ENCODE measurements at places on chromosomes 2 and 18.

DNA sequence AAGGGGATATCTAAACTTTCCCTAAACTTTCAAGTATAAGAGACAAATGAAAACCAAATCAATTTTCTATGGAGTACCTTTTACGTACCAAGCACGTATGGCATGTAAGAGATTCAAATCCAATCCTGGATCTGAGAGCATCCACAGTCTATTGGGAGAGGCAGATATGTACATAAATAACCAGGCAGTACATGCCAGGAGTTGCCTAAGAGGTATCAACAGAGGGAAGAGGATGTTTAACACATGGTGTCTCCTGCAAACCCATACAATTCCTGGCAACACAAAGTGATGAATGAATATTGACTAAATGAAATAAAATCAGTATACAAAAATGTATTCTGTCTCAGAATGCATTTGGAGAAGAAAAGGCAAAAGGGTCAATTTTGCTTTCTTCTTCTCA, 116.6 kb downstream of the PIGN start:
- DNase-seq: peak; percentile 42
- H3K4me3 ChIP-seq: no peak overlapping the region
- H3K27ac ChIP-seq: no peak overlapping the region
- no peaks in the 10 kb centered on the region for H3K27me3 ChIP-seq
- H3K36me3 ChIP-seq: no peaks in the 10 kb centered on the region

DNA sequence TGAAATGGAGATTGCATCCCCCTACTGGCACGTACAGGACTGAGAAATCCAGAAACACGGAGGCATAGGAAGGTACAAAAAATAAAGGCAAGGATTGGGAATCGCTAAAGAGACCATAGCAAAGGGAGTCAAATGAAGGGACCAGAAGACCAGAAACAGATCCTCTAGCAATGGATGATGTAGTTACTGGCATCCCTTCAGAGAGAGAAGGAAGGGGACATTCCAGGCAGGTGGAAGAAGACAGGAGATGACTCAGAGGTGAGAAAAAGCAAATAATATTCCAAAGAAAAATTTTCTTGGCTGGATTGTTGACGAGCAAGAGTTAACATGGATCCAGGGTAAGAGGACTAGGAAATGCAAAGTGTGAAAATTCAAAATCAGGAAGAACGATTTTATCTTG, 78.4 kb upstream of the FZD7 start:
- peaks cover 9% of the 10 kb centered on the region for H3K27me3 ChIP-seq
- H3K4me1 ChIP-seq: no peaks in the 10 kb centered on the region
- no peaks in the 10 kb centered on the region for H3K36me3 ChIP-seq

DNA sequence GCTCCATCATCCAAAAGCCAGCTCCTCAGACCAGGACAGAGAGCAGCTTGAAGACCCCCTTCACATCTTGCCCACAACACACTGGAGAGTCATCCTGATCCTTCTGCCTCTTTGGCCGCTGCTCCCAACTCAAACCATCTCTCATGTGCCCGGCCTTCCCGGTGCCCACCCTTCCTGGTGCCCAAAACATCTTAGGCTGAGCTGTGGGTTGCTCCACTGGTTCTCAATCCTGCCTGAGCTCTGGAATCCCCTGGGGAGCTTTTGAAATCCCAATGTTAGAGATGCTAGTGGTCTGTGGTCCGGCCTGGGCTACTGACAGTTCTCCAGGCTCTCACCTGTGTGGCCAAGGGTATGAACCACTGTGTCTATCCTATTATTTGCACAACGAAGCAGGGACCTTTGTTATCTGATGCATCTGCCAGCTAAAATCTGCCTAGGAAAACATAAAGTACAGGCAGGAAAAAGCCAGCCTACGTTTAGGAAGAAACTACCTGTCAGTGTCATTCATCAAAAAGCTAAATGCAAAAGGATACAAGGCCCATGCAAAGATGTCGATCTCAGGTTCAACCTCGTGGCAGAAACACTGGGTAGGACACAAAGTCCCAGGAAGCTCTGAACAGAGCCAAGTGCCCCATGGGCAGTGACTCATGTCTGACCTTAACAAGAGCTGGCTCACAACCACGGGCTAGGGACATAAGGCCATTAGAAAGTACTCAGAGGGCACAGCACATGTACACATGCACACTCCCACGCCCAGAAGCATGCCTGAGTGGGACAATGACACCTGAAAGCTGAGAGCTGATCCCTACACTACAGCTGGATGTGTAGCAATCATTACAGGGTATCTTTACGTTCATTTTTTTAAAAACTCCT, 30.8 kb downstream of the TBC1D8 start:
- H3K27me3 ChIP-seq: no peaks in the 10 kb centered on the region
- no peaks in the 10 kb centered on the region for H3K36me3 ChIP-seq
- no peak overlapping the region for H3K27ac ChIP-seq
- H3K4me3 ChIP-seq: no peak overlapping the region
- DNase-seq: peak; percentile 31
- peaks cover 23% of the 10 kb centered on the region for H3K4me1 ChIP-seq

DNA sequence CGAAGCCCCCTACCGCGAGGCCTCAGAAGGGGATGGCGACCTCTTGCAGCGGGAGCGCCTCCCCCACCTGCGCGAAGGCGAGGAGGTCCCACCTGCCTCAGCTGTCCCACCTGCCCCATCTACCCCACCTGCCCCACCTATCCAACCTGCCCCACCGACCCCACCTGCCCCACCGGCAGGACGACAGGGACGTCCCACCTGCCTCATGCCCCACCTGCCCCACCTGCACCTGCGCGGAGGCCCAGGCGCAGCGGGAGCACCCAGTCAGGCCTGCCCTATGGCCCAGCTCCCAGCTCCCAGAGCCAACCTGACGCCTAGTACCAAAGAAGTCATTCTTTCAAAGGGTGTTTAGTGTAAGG, 489.1 kb upstream of the SMIM21 start:
- no peaks in the 10 kb centered on the region for H3K36me3 ChIP-seq
- no peak overlapping the region for H3K4me3 ChIP-seq
- H3K27ac ChIP-seq: no peak overlapping the region
- DNase-seq: no peak

GRCh38 chr2:28406276-28407096, 13.8 kb downstream of the FOSL2 start:
- no peak overlapping the region for H3K4me3 ChIP-seq
- peaks cover 61% of the 10 kb centered on the region for H3K36me3 ChIP-seq
- peak; percentile 80 for DNase-seq
- peak overlapping the region; percentile 44 for H3K27ac ChIP-seq
- H3K4me1 ChIP-seq: peaks cover 2% of the 10 kb centered on the region

DNA sequence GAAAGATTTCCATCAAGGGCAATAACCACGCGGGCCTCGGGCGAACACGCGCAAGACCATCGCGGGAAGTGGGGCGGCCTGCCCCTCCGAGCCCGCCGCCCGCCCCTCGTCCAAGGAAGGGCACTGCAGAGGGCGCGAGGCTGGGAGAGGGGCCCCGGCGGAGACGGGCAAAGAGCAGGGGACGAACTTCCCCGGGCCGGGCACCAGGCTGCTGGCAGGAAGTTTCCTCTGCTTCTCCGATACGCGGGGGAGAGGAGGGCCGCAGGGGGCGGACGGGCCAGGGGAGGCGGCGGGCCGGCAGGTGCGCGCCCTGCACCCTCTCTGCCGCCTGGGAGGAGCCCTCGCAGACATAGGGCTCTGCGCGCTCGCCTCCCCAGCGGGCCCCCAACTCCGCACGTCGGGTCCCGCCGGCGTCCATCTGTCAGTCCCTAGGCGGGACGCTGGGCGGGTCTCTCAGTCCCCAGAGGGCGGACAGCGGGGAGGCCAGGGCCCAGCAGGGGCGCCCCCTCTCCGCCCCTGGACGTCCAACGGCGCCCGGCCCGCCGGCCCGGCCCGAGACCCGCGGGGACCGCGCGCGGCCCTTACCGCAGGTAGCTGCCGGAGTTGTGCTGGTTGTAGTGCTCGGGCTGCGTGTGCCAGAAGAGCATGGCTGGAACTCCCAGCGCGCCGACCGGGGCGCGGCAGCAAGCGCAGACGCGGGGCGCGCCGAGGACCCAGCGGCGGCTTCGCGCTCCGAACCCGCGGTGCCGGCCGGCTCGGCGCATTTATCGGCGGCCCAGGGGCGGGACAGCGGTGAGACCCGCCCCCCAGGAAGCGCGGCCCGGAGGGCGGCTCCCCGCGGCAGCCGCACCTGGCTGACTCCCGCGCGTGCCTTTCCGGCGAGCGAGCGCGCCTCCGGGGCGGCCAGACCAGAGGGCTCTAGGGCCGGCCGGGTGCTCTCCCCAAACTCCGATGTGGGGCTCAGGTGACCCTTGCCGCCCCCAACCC, at the start of gene TFCP2L1:
TFCP2L1 (minus strand) TSS at position 740 of the 987 bp plus-strand sequence; CDS start at position 647, 93 bp downstream.
- DNase-seq: no peak
- H3K27me3 ChIP-seq: peaks cover 29% of the 10 kb centered on the region
- H3K4me3 ChIP-seq: no peak within 1 kb of the TSS
- H3K36me3 ChIP-seq: no peaks in the 10 kb centered on the region
- no peaks in the 10 kb centered on the region for H3K4me1 ChIP-seq

DNA sequence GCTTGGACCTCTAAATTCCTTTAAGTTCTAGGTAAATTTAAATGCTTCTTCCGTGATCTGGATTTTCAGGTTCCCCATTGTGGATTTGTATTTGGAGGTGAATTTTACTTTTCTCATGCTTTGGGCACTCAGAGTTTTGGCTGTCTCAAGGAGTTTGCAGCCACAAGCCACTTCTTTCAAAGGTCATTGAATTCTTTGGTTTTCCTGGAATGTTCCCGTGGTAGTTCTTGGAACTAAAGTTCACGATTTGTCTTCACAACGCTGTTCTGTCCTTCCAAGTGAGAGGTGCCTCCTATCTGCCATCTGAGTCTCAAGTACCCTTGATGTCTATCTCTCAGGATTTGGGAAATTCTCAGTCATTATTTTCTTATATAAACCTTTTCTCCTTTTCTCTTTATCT, 1438.7 kb upstream of the ZEB2 start:
- no peak overlapping the region for H3K4me3 ChIP-seq
- no peaks in the 10 kb centered on the region for H3K27me3 ChIP-seq
- no peaks in the 10 kb centered on the region for H3K36me3 ChIP-seq
- no peaks in the 10 kb centered on the region for H3K4me1 ChIP-seq

DNA sequence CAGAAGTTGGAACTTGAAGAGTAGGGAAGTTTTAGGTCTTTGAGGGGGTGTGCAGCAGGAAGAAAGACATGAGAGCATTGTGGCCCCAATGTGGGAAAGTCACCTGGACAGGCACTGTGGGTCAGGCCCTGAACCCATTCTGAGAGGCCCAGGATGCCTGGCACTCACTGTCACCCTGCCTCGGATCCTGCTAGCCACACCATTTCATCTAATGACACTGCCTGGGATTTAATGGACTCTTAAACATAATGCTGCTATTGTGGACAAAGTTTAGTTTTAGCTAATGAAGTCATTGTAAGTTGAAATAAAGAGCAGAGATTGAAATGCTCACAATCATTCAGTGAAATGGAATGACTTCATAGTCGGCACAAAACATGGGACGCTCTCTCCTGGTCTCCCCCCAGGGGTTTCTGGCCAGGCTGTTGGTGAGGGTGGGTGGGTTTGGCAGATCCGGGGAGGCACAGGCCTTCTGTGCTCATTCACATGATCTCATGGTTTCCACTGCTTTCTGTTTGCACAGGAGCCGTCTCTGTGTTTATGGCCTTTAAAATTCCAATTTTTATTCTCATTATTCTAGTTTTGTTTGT, 141.8 kb upstream of the KLHL29 start:
- DNase-seq: no peak
- no peak overlapping the region for H3K4me3 ChIP-seq
- H3K36me3 ChIP-seq: no peaks in the 10 kb centered on the region
- H3K4me1 ChIP-seq: no peaks in the 10 kb centered on the region
- no peak overlapping the region for H3K27ac ChIP-seq

DNA sequence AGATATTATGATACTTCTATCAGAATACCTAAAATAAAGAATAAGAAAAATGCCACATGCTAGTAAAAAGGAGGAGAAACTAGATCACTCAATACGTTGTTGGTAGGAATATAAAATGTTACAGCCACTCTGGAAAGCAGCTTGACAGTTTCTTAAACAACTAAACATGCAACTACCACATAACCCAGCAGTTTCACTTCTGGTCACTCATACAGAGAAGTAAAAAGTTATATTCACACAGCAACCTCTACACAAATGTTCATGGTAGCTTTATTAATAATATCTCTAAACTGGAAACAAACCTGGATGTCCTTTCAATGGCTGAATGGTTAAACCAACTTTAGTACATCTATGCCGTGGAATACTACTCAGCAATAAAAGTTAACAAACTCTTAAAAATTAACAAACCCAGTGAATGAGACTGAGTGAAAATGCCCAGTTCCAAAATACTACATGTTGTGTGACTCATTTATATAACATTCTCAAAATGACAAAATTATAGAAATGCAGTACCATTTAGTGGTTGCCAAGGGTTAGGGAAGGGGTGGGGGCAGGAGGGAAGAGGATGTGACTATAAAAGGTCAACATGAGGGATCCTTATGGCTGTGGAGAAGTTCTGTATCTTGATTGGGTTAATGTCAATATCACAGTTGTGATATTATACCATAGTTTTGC, 124.1 kb downstream of the MMADHC start:
- H3K4me1 ChIP-seq: no peaks in the 10 kb centered on the region
- H3K36me3 ChIP-seq: no peaks in the 10 kb centered on the region
- no peak overlapping the region for H3K4me3 ChIP-seq
- H3K27me3 ChIP-seq: no peaks in the 10 kb centered on the region
- no peak for DNase-seq
- no peak overlapping the region for H3K27ac ChIP-seq

GRCh38 chr2:168515502-168515901, 59.4 kb downstream of the CERS6 start:
- H3K27me3 ChIP-seq: no peaks in the 10 kb centered on the region
- no peak overlapping the region for H3K4me3 ChIP-seq
- no peak overlapping the region for H3K27ac ChIP-seq
- H3K36me3 ChIP-seq: no peaks in the 10 kb centered on the region

- peaks cover 17% of the 10 kb centered on the region for H3K27me3 ChIP-seq
- peaks cover 2% of the 10 kb centered on the region for H3K4me1 ChIP-seq
- no peaks in the 10 kb centered on the region for H3K36me3 ChIP-seq
- no peak overlapping the region for H3K27ac ChIP-seq
Measured at GRCh38 chr2:212539072-212539880, 674 bp upstream of the ERBB4 start.

GRCh38 chr2:7999683-8000476, 682.0 kb upstream of the ID2 start:
- DNase-seq: no peak
- no peaks in the 10 kb centered on the region for H3K36me3 ChIP-seq
- no peak overlapping the region for H3K27ac ChIP-seq
- H3K27me3 ChIP-seq: no peaks in the 10 kb centered on the region

- H3K27ac ChIP-seq: peak overlapping the region; percentile 10
- H3K27me3 ChIP-seq: no peaks in the 10 kb centered on the region
- H3K4me1 ChIP-seq: peaks cover 2% of the 10 kb centered on the region
- H3K4me3 ChIP-seq: no peak overlapping the region
- peak; percentile 94 for DNase-seq
Measured at GRCh38 chr2:12587729-12588522, 128.8 kb upstream of the TRIB2 start.

GRCh38 chr2:130351711-130352110, 4.1 kb upstream of the PTPN18 start:
- H3K4me1 ChIP-seq: peaks cover 2% of the 10 kb centered on the region
- no peaks in the 10 kb centered on the region for H3K27me3 ChIP-seq
- DNase-seq: no peak

- no peak overlapping the region for H3K4me3 ChIP-seq
- peaks cover 5% of the 10 kb centered on the region for H3K4me1 ChIP-seq
- H3K27ac ChIP-seq: no peak overlapping the region
- H3K27me3 ChIP-seq: no peaks in the 10 kb centered on the region
Measured at GRCh38 chr2:238915596-238915995, 67.7 kb downstream of the TWIST2 start.
